Caco-2 (cell line): ENCODE measurements at places on chromosomes 6 and 20.

DNA sequence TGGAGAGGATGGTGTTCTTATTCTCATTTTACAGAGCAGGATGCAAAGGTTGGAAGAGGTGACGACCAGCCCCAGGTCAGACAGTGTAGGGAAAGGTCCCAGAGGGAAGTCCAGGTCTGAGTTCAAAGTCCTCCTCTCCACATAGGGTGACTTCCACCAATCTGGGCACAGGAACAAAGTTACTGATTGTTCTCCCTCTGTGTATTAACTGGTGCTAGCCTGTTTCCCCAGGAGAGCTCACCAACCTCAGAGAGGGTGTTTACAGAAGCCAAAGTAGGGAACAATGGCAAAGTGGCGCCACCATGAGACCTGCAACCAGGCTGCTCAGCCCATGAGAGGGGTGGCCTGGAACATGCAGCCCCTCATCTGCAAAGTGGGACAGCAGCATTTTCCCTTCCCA lies 16.8 kb upstream of the SIRPB1 start:
- no peak overlapping the region for H3K4me3 ChIP-seq
- H3K27me3 ChIP-seq, result no peaks in the 10 kb centered on the region
- H3K27ac ChIP-seq, result no peak overlapping the region
- H3K4me1 ChIP-seq, result peaks cover 11% of the 10 kb centered on the region

DNA sequence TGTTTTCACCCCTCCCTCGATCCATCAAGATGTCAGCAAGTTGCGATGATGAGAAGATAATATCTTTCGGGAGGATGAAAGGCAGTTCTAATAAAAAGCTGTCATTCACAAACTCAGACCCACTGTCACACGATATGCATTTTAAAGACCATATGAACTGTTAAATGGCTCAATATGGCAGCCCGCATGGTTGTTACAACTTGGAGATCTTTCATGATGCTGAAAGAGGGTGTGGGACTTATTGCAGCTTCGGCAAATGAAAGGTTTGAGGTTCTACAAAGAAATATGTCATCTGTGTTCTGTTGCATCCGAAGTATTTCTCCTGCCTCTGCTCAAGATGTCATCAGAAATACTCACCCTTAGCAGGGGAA lies 128.5 kb downstream of the CDH4 start:
- H3K4me3 ChIP-seq, result no peak overlapping the region
- H3K36me3 ChIP-seq, result no peaks in the 10 kb centered on the region
- DNase-seq, result no peak
- H3K4me1 ChIP-seq, result no peaks in the 10 kb centered on the region
- no peaks in the 10 kb centered on the region for H3K27me3 ChIP-seq

GRCh38 chr6:138726757-138727097 lies 46.8 kb upstream of the CCDC28A start:
- H3K4me3 ChIP-seq, result no peak overlapping the region
- H3K27ac ChIP-seq, result no peak overlapping the region

- no peaks in the 10 kb centered on the region for H3K4me1 ChIP-seq
- H3K36me3 ChIP-seq, result no peaks in the 10 kb centered on the region
- no peaks in the 10 kb centered on the region for H3K27me3 ChIP-seq
- H3K27ac ChIP-seq, result no peak overlapping the region
- no peak overlapping the region for H3K4me3 ChIP-seq
Measured at GRCh38 chr6:15879371-15880261, 216.8 kb upstream of the DTNBP1 start.

DNA sequence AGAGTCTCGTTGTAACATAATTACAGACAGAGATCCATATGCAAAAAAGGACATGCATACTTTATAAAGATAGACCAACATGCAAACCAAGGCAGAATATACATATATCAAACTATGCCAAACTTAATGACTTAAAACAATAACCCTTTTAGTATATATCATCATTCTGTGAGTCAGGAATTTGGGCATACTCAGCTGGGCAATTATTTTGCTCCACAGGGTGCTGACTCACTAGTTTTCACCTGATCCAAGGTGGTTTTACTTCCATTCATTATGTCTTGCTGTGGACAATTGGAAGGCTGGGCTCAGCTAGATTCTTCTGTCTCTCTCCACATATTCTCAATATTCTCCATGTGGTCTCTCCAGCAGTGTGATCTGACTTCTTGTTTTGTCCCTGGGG lies 41.2 kb upstream of the RNF146 start:
- no peaks in the 10 kb centered on the region for H3K4me1 ChIP-seq
- H3K4me3 ChIP-seq, result no peak overlapping the region
- H3K36me3 ChIP-seq, result no peaks in the 10 kb centered on the region
- H3K27me3 ChIP-seq, result no peaks in the 10 kb centered on the region
- no peak overlapping the region for H3K27ac ChIP-seq

GRCh38 chr20:31903627-31904386 lies 33.4 kb downstream of the TTLL9 start:
- no peak overlapping the region for H3K4me3 ChIP-seq
- H3K4me1 ChIP-seq, result no peaks in the 10 kb centered on the region
- H3K27ac ChIP-seq, result no peak overlapping the region
- DNase-seq, result peak; percentile 24
- H3K36me3 ChIP-seq, result no peaks in the 10 kb centered on the region
- H3K27me3 ChIP-seq, result no peaks in the 10 kb centered on the region

DNA sequence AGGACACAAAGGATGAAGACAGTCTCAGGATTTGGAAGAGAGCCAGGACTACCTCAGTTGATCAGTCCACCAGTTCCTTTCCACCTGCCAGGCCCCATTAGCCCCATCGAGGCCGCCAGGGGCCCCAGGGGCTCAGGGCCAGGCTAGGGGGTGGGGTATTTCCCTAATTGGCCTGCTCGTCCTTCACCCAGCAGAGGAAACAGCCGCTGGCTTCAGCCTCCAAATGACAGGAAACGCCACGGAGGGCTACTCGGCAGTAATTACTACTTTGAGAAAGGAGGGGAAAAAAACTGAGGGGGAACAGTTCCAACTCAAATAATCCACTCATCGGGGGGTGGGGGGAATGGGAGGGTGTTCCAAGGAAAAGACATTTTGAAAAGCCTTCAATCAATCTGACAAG lies 42.7 kb downstream of the MAFB start:
- H3K4me3 ChIP-seq, result no peak overlapping the region
- no peak for DNase-seq
- H3K27me3 ChIP-seq, result peaks cover 1% of the 10 kb centered on the region; the same call in 1 of the 2 replicates
- no peaks in the 10 kb centered on the region for H3K4me1 ChIP-seq
- H3K36me3 ChIP-seq, result no peaks in the 10 kb centered on the region

GRCh38 chr6:43981363-43981990 lies 145.8 kb downstream of the MRPL14 start:
- no peak for DNase-seq
- peaks cover 41% of the 10 kb centered on the region for H3K4me1 ChIP-seq
- H3K27ac ChIP-seq, result no peak overlapping the region
- H3K36me3 ChIP-seq, result no peaks in the 10 kb centered on the region
- no peaks in the 10 kb centered on the region for H3K27me3 ChIP-seq
- H3K4me3 ChIP-seq, result no peak overlapping the region

DNA sequence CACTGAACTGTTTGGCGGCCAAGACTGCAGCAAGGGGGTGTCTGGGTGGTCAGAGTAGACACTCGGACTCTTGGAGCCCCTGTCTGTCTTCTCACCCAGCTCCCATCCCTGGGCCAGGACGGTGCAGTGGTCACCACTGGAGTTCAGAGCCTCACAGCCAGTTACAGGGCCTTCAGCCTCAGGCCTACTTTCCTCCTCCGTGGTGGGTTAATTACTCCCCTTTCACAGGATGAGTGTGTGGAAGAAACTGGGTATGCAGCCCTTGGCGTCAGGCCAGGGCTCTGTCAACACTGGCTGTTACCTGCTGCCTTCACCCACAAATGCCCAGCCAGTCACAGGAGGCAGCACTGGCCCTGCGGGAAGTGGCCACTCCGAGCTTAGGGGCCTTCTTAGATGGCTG lies 1.8 kb upstream of the YTHDF1 start:
- H3K36me3 ChIP-seq, result peaks cover 4% of the 10 kb centered on the region
- no peak overlapping the region for H3K4me3 ChIP-seq
- H3K27ac ChIP-seq, result no peak overlapping the region
- no peaks in the 10 kb centered on the region for H3K27me3 ChIP-seq
- DNase-seq, result no peak

- no peak for DNase-seq
- no peaks in the 10 kb centered on the region for H3K4me1 ChIP-seq
- no peaks in the 10 kb centered on the region for H3K36me3 ChIP-seq
- H3K27me3 ChIP-seq, result no peaks in the 10 kb centered on the region
Measured at GRCh38 chr6:12058172-12058961, 46.3 kb downstream of the HIVEP1 start.

- no peak overlapping the region for H3K4me3 ChIP-seq
- H3K36me3 ChIP-seq, result peaks cover 22% of the 10 kb centered on the region
- no peaks in the 10 kb centered on the region for H3K27me3 ChIP-seq
- no peaks in the 10 kb centered on the region for H3K4me1 ChIP-seq
- H3K27ac ChIP-seq, result no peak overlapping the region
- no peak for DNase-seq
Measured at GRCh38 chr20:41174373-41174772, 37.0 kb downstream of the PLCG1 start.

DNA sequence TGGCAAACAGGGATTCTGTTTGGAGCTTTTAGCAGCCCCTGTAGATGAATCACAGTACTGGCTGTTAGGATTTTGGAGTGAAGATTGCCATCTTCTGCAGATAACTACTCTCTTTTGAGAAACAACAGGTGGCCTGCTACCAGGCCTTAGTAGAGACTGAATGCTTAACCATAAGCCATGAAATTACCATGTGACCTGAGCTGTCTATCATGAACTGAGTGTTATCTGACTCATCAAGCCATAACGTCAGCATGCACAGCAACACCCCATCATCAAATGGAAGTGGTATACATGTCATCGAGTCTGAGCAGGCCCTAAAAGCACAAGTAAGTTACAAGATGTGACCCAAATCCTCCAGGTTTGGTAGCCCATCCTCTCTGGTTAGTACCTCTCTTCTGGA lies 132.6 kb downstream of the GPR63 start:
- no peaks in the 10 kb centered on the region for H3K4me1 ChIP-seq
- no peaks in the 10 kb centered on the region for H3K27me3 ChIP-seq
- no peak overlapping the region for H3K4me3 ChIP-seq
- no peak for DNase-seq
- H3K27ac ChIP-seq, result no peak overlapping the region

- no peaks in the 10 kb centered on the region for H3K4me1 ChIP-seq
- H3K27me3 ChIP-seq, result no peaks in the 10 kb centered on the region
- no peaks in the 10 kb centered on the region for H3K36me3 ChIP-seq
- no peak overlapping the region for H3K27ac ChIP-seq
- H3K4me3 ChIP-seq, result no peak overlapping the region
- no peak for DNase-seq
Measured at GRCh38 chr6:56101141-56101553, 146.2 kb downstream of the COL21A1 start.

DNA sequence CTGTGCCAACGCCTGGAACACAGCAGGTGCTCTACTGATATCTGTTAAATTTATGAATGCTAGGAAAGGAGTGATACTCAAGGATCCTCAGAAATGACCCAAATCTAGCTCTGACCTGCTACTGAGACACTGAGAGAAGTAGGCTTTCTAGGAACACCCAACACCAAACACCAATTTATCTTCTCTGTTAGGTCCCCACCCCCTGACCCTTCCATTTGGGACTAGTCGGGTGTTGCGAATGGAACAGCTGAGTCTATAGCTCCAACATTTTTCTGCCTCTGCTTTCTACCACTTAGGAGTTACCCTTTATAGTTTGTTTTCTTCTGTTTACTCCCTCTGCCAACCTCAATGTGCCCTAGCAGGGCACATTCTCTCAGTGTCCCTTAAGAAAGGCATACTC lies 24.0 kb downstream of the CPNE1 start:
- H3K4me1 ChIP-seq, result peaks cover 17% of the 10 kb centered on the region
- H3K27me3 ChIP-seq, result no peaks in the 10 kb centered on the region
- no peak overlapping the region for H3K4me3 ChIP-seq

DNA sequence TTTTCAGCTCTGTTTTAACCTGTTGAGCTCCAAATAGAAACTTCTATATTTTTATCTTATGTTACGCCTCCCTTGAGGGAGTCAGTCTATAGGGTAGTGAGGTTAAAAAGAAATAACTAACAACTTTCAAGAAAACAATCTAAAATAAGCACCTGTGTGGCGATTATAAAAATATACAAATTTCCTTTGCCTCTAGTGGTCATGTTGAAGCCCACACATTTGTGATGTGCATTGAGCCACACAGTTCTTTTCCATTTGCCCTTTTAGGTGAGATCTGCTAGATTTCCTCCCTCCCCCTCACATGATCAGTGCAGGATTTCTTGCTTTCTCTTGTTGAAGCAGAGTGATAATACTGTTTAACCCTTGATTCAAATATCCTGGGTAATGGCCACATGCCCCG lies 84.2 kb downstream of the MYB start:
- H3K27ac ChIP-seq, result no peak overlapping the region
- H3K4me1 ChIP-seq, result peaks cover 21% of the 10 kb centered on the region
- H3K4me3 ChIP-seq, result no peak overlapping the region
- no peaks in the 10 kb centered on the region for H3K36me3 ChIP-seq
- DNase-seq, result no peak

DNA sequence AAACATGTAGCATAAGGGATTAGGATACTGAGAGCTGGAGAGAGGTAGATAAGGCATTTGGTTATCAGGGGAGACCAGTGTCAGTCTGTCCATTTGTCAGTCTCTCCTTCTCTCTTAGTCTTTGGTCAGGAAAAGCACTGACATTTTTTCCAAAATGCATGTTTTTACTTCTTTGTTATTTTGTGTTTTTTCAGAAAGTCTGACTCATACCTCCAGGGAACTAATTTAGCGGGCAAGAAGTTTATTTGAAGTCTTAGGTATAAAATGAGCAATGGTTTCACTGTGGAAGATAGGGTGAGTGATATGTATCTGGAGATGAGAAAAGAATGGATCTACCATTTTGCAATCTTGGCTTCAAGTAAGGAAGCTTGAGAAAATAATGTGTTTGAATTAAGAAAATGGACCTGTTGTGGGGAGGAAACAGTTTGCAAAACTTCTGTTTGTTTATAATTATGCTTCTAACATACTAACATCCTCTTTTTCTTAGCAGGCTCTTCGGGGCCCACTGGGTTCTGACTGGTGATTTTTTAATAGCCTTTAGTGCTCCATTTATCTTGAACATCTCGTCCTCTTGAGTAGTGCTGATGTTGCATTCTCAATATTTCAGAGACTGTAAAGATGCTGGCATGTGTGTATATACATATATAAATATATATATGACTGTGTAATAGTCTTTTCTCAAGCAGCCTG lies 66.9 kb upstream of the FABP7 start:
- no peak for DNase-seq
- H3K4me3 ChIP-seq, result no peak overlapping the region
- no peak overlapping the region for H3K27ac ChIP-seq
- H3K36me3 ChIP-seq, result no peaks in the 10 kb centered on the region

GRCh38 chr6:128572294-128572693 lies 51.9 kb upstream of the PTPRK start:
- H3K36me3 ChIP-seq, result no peaks in the 10 kb centered on the region
- no peak overlapping the region for H3K27ac ChIP-seq
- no peak overlapping the region for H3K4me3 ChIP-seq
- no peak for DNase-seq
- H3K4me1 ChIP-seq, result peaks cover 19% of the 10 kb centered on the region; the same call in 1 of the 2 replicates
- no peaks in the 10 kb centered on the region for H3K27me3 ChIP-seq

GRCh38 chr6:147207837-147208754 lies 3.9 kb downstream of the STXBP5 start:
- no peaks in the 10 kb centered on the region for H3K36me3 ChIP-seq
- no peaks in the 10 kb centered on the region for H3K27me3 ChIP-seq
- no peak for DNase-seq
- no peak overlapping the region for H3K4me3 ChIP-seq
